ENCODE measurements at places on chromosomes 5 and 9.
A peak's percentile ranks its signal among the peaks of the same experiment; 100 is the strongest.

DNA sequence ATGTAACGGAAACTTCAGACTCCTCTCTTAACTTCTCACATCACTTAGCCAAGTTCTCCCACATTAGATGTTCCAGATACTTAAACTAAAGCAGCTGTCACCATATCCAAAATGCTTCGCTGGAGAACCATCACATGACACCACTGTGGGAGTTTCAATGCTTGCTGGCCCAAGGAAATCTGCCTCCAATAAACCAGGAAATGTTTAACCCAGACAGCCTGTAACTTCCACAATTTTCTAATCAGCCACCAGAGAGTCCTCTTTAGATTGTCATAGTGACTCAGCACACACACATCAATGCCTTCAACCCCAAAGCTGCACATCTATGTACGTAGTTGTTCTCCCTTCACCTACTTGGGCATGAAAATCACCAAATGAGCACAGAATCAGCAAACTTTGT, 118.7 kb downstream of the LPAR1 start:
- DNase-seq = peak; percentile 83

GRCh38 chr9:97803167-97804058, 49.6 kb upstream of the FOXE1 start:
- DNase-seq = peak; percentile 13

DNA sequence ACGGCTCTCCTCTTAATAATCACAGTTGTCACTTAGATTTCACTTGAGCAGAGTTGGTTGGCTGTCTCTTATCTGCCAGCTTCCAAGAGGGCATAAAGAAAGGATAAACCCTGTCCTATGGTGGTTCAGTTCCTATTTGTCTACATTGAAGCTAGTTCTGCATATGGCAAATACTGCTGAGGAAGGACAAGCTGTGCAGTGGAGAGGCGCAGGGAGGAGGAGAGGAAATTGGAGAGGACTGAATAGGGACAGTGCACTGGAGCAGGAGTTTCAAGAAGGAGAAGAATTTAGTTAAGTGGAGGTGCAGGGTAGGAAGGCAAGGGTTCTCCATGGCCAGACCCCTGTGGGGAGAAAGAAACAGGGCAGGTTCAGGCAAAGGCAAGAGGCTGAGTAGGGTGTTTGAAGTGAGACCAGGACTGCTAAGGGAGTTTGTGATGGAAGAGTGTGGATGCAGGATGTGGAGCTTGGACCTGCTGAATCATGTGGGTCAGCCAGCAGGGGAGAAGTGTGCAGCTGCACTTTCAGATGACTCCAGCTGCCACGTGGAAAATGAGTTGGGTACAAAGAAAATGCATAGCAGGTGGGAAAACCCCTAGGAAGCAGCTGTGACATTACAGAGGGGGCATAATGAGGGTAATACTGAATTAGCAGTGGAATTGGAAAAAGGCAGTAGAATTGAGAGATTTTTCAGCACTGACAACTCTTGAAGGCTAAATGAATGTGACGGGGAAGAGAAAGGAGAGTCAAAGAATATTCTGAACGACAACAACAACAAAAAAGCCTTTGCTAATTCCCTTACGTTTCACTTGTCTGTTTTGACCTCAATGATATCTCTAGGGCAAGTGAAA, 66.8 kb downstream of the MAMDC2 start:
- DNase-seq = no peak

- DNase-seq = no peak
Measured at GRCh38 chr9:130001190-130001589, 41.8 kb downstream of the FNBP1 start.

- no peak for DNase-seq
Measured at GRCh38 chr5:169719360-169720314, 82.6 kb downstream of the DOCK2 start.

- DNase-seq = no peak
Measured at GRCh38 chr5:157555037-157555640, 20.4 kb downstream of the ADAM19 start.

DNA sequence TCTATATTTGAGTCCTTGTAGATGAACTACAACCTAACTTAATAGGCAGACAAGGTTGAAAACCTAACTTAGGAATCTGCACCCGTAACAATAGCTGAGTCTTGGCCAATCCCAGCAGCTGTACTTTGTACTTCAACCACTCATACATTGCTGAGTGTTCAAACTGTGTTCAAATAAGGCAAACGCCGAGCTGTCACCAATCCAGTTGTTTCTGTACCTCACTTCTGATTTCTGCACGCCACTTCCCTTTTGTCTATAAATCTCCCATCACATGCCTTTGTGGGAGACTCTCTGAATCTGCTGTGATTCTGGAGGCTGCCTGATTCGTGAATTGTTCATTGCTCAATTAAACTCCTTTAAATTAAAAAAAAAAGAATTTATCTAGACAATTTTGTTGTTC, 167.8 kb upstream of the TUT7 start:
- DNase-seq = no peak

DNA sequence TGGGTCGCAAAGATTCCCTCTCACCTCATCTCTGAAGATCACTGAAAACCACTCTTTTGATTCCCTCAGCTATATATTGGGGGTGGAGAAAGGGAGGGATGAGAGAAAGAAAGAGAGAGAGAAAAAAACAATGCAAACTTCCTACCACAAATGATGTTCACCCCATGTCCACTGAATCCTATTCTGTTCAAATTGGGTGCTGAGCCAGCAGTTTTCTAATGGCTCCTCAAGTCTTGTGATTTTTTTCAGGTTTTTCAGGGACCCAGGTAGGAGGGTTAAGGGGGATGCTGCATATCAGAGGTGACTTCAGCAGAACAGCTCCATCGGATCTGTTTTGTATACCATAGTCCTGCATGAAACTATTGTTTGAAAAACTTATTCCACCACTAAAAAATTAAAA, 95.9 kb downstream of the SH3TC2 start:
- DNase-seq = no peak

GRCh38 chr5:43063721-43064171, 23.6 kb upstream of the ANXA2R start:
- no peak for DNase-seq

- no peak for DNase-seq
Measured at GRCh38 chr9:113164536-113165300, 13.9 kb downstream of the SLC31A2 start.

GRCh38 chr5:112156211-112156610, 262.9 kb downstream of the EPB41L4A start:
- DNase-seq = no peak

DNA sequence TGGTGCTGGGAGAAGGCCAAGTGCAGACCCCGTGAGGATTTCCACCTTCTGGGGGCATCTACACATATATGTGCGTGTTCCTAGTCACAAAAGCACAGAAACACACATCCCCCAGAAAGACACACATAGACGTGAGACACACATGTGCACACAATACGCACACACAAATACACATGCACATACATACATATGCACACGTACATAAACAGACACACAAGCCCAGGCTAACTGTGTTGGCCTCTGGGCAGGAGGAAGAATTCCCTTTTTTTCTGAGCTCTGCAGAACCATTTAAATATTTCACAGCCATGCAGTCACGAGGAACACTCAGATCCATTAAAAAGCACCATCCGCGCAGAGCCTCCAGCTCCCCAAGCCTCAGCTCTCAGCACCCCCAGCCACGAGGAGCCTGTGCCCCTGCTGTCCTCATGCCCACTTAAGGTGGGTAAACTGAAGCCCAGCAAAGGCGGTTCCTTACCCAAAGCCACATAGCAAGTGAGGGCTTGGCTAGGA, 5.3 kb downstream of the NINJ1 start:
- no peak for DNase-seq

DNA sequence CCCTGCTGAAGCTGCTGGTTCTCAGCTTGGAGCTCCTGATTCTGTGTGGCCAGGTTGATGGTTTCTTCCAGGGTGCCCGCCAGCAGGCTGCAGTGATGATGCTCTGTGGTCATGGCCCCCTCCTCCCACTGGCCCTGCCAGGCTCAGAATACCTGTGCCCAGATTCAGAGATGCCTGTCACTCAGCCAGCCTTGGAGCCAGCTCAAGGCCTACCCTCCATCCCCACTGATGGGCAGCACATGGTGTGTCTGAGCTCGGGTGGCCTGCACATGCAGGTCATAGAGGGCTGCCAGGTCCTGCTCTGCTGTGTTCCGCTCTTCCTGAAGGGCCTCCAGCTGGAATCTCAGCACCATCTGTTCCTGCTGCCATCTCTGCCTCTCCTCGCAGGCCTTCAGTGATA, 5.4 kb downstream of the SLC35A4 start:
- no peak for DNase-seq

DNA sequence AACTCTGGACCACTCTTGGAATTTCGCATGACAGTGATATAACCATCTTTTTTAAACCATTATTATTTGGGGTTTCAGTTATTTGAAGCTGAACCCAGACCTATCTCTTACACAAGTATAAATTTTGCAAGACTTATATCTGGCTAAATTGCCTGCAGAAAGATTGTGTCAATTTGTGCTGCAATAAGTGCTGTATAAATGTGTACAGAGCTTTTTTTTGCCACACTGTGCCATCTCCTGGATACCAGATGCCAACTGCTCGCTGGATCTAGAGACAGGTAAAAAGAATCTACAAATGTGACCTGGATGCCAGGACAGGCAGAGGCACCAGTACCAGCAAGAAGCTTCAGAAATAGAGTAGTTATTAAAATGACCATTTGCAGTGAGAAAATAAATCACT, 25.9 kb upstream of the TTC39B start:
- DNase-seq = no peak

- DNase-seq = no peak
Measured at GRCh38 chr5:65734921-65735320, 12.9 kb downstream of the NLN start.

- DNase-seq = no peak
Measured at GRCh38 chr5:170302653-170303501, 5.3 kb upstream of the LCP2 start.

DNA sequence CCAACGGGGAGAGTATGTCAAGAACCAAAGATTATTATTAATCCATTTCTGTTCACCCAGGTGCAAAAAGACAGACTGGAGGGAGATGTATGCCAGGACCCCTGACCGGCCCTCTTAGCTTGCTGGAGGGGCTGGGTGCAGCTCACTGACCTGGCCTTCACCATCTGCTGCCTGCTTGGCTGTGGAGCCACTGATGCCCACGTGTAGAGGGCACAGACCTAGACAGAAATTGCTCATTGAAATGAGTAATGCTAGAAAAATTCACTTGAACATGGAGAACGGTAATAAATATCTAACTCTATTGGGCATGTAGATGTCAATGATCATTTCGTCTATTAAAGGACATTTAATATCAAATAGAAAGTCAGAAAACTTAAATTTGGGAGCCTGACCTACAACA, 58.8 kb upstream of the ERCC6L2 start:
- DNase-seq = no peak

GRCh38 chr5:91151947-91152346, 231.2 kb downstream of the ARRDC3 start:
- peak; percentile 78 for DNase-seq

GRCh38 chr9:17906176-17906840, 327.4 kb downstream of the SH3GL2 start:
- no peak for DNase-seq

GRCh38 chr9:130333041-130333711, 67.6 kb downstream of the HMCN2 start:
- no peak for DNase-seq

DNA sequence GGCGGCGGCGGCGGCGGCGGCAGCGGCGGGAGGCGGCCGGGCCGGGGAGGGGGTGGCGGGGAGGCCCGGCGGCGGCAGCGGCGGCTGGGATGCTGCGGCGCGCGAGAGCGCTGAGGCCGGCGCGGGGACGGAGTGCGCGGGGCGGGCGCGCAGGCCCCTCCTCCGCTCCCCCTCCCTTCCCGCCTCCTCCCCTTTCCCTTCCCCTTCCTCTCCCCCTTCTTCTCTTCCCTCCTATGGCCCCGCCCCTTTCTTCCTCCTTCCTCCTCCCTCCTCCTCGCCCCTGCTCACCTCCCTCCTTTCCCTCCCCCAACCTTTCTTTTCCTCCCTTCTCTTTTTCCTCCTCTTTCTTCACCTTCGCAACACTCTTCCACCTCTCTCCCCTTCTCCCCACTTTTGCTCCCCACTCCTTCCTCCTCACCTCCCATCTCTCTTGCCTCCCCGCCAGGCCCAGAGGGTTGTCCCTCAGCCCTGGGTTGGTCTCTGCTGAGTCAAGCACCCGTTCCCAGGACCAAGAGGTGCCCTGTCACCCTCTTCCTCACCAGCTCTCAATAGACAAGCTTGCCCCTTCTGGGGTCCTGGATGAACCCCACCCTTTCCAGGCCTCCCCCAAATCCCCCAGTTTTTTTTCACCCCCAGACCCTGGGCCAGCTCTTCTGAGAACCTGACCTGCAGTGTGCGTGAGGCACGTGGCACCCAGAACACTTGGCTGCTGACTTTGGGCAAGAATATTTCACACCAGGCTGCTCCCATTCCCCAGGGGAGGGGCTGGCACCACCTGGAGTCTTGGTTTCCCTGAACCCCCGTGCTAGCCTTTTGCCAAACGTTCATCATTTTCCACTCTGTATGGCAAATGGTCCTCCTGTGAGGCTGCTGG, at the start of gene SEMA4D:
Gene SEMA4D (minus strand): TSS at position 136 of the 874 bp plus-strand sequence. CDS start 92,657 bp downstream, outside the sequence.
- peak; percentile 29 for DNase-seq

DNA sequence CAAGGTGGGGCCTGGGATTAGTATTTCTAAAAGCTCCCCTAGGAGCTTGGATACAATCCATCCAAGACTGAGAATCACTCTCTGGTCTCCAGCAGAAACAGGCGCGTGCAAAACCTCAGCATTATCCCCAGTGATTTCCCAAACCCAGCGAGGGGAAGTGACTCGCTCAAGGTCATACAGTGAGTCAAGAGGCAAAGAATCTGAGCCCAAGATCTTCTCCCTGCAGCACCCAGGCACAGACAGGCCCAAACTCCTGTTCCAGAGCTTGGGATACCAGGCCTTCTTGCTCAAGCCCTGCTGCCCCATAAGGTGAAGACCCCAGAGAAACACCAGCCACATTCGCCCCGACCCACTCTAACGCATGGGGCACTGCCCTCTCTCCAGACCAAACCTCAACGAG, 33.2 kb downstream of the SHB start:
- DNase-seq = no peak

- DNase-seq = no peak
Measured at GRCh38 chr5:67238191-67238590, 41.6 kb upstream of the CD180 start.

- no peak for DNase-seq
Measured at GRCh38 chr9:131297903-131298302, 8.4 kb downstream of the PLPP7 start.

DNA sequence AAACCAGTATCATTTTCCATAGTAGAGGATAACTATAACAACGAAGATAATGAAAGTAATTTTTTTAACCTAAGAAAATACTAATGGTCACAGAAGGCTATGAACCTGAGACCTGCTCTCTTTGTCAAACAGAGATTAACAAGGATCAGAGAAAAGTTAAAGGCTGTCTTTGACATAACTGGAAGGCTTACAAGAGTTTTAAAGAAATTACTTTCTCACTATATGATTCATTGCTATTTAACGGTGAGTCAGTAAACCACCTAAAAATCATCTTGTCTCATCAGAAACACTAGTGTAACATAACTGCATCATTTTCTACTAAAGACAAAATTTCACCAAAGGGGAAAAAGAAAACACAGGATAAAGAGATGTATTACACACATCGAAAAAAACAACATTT, 19.3 kb downstream of the MLANA start:
- DNase-seq = no peak

GRCh38 chr9:8486095-8486494, 686.5 kb upstream of the DMAC1 start:
- DNase-seq = peak; percentile 11

- DNase-seq = peak; percentile 42
Measured at GRCh38 chr9:76658510-76659231, 105.6 kb upstream of the PCA3 start.

- no peak for DNase-seq
Measured at GRCh38 chr9:35933550-35934067, 24.3 kb downstream of the SPAAR start.

GRCh38 chr5:78508186-78508765, 140.3 kb downstream of the LHFPL2 start:
- no peak for DNase-seq
